ENCODE measurements at places on chromosomes 12 and 14. TPM values are rescaled to one million over a fixed set of nuclear protein-coding genes. Genes with fewer than 3 reads are reported as not detected.

- no peak for DNase-seq
Measured at GRCh38 chr14:23829736-23830471, 123.7 kb upstream of the DHRS4 start.

DNA sequence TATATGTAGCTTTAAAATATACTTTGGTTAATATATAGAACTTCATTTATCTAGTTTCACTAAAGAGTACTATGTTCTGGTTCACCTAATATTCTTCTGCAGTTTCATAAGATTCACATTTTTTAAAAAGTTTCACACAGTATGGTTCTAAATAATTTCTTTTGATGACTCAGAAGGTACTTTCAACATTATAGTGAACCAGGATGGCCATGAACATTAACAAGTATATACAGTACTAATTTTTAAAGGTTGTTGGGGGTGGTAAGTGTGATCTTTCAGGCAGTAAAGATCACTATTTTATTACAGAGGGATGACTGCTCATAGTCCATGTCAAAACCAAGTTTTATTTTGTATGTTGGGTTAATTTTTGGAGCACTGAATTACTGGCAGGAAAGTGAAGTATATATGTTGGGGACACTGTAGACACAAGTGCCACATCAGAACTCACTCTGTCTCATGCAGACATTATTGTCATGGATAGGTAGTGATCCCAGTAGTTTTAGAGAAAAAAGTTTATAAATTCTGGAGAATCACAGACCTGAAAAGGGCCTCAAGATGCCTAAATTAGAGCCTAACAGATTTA, 60.0 kb downstream of the DCAF5 start:
- no peak for DNase-seq

- no peak for DNase-seq
Measured at GRCh38 chr14:92280554-92281262, 42.3 kb upstream of the SLC24A4 start.

DNA sequence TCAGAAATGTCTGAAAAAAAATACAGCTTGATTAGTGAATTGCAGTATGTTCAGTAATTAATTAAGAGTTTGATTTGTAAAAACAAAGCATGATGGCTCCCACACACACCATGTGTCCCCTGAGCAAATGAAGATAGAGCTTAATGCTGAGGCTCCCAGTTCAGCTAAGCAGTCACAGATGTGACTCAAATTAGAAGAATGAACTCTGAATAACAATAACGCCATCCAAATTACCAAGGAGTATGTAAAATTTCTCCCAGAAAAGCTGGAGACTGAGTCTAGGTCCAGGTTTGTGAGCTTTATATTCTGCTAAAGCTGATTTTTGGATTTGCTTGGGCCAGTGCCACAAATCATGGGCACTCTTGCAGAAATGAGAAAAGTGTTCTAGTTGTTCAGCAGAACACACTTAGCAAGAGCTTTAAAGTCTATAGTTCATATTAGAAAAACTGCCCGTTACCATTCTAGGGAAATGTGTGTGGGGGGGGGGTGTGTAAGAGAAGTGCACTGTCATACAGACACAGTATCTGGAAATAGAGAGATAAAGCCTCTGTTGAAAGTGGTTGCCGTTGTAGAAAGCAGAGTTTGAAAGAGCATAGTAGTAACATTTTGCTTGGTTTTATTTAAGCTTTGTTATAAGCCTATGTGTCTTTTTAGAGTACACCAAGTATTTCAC, 253.1 kb downstream of the BCAT1 start:
- DNase-seq = no peak

Gene MAGOHB
- total RNA-seq = 11.7 TPM

Gene AHNAK2
- 4.6 TPM for total RNA-seq

Gene SDR9C7
- total RNA-seq = 0.27 TPM

Gene CLEC4C
- not detected for total RNA-seq

Gene HOXC12
- not detected for total RNA-seq

Gene FRMD6
- 9.1 TPM for total RNA-seq

Gene EPYC
- total RNA-seq = not detected
